Stimulated activated CD8-positive, alpha-beta memory T cell treated with anti-CD3 and anti-CD28 coated beads, Interleukin-4, amount 100 ng/mL, for 48 hours (primary cell): ENCODE measurements at places on chromosomes 5 and 9.

DNA sequence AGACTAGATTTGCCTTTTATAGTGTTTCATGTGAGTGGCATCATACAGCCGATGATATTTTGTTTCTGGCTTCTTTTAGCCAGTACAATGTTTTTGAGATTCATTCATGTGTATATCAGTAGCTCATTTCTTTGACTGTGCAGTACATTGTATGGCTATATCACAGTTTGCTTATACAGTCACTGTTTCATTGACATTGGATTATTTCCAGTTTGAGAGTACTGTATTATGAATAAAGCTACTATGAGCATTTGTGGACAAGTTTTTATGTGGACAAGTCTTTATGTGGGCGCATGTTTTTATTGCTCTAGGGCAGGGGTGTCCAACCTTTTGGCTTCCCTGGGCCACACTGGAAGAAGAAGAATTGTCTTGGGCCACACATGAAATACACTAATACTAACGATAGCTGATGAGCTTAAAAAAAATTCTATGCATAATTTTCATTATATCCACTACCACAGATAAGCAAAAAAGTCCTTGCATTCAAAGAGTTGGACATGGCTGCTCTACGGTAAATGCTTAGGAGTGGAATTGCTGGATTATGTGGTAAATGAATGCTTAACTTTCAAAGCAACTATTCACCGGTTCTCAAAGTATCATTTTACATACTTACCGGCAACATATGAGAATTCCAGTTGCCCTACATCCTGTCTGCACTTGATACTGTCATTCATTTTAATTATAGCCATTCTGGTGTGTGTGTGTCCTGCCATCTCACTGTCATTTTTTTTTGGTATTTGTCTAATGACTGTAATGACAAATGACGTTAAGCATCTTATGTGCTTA lies 177.8 kb downstream of the RGS3 start:
- DNase-seq, result no peak

GRCh38 chr9:20135119-20135697 lies 346.4 kb upstream of the SLC24A2 start:
- DNase-seq, result no peak

- peak; percentile 24 for DNase-seq
Observed at GRCh38 chr9:101458963-101459631, 23.5 kb upstream of the ALDOB start.

DNA sequence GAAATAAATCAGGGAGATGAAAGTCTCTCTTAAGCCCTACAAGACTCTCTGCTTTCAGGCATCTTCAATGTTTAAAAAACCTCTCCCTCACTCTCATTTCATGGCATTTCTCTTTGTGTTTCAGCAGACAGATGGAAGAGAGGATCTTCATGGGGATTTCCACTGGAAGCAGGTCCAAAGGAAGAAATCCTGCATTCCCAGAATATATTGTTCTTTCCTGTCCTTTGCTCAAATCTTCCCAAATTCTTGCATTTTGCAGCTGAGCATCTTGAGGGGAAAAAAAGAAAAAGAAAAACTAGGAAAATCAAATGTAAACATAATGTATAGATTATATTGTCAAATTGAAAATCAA lies 382.2 kb downstream of the ENC1 start:
- DNase-seq, result no peak

- no peak for DNase-seq
Observed at GRCh38 chr5:107407713-107408298, 262.9 kb downstream of the EFNA5 start.

DNA sequence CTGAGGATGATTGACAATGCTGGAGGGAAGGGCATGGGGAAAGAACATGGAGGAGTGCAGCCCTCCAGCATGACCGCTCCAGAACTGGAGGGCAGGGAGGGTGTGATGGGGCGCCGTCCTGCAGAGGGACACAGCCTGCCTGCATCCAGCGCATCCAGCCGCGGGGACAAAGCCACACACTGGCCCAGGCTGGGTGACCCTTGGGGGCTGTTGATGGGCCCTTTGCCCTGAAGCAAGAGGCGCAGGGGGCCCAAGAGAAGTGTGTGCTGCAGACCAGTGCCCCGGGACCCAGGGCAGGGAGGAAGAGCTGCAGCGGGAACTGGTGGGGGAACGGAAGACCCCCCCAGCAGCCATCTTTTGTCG lies 169.8 kb upstream of the PPP1R26 start:
- DNase-seq, result no peak

- DNase-seq, result no peak
Observed at GRCh38 chr9:136597965-136598364, 52.1 kb upstream of the NOTCH1 start.
